ENCODE measurements at places on chromosomes 7 and 10.

DNA sequence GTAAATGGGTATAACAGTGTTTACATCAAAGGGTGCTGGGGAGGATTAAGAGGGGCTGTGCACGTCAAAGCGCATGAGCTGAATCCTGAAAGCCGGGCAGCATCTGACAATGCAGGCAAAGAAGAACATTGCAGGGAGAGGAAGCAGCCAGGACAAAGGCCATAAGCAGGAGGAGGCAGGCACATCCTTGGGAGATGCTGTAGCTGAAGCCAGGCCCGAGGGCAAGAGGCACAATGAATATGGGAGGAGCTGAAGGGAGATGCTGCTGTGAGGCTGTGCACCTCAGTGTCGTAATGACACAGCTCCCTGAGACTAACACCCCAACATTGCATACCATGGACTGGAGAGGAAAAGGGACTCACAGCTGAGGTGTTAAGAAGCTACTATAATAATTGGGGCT is 129.2 kb downstream of the BTAF1 start:
- ATAC-seq: no peak

DNA sequence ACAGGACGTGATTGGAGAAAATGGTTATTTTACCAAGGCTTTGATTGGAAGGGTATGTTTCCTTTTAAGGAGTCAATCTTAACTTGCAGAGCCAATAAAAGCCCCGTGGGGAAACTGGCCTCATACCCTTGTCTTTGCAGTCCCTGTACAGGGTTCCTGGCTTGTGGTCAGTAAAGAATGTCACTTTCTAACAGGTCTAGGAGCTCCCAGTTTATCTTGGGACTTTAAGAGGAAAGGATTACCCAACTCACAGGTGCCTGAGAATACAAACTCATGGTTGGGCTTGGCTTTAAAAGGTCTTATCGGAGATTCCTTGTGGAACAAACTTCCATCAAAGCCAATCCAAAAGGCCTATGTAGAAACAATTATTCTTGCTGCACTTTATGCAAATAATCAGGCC is 221.8 kb downstream of the PHF14 start:
- no peak for ATAC-seq

DNA sequence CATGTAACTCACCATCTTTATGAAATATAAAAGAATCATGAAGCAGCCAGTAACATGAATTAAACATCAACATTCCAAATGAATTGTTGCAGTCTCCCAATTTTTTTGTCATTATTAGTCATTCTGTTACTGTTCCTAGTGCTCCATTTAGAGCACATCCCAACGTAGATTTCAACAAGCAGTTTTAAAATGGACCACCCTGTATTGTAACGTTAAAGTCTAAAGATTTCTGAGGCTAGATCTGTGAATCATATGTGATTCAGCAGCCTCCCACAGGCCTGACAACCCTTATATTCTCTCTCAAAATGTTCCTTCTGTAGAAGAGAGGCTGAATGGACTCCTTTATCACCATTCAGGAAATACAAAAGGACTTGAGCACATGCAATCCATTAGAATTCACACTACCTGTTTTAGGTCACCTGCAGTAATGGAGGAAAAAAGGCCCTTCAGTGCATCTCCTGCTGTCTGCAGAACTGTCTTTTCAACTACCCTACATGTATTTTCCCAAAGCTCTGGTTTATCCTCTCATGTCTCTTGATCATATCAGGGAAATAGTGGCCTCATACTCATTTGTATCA is 81.4 kb downstream of the CACNA2D1 start:
- ATAC-seq: no peak

DNA sequence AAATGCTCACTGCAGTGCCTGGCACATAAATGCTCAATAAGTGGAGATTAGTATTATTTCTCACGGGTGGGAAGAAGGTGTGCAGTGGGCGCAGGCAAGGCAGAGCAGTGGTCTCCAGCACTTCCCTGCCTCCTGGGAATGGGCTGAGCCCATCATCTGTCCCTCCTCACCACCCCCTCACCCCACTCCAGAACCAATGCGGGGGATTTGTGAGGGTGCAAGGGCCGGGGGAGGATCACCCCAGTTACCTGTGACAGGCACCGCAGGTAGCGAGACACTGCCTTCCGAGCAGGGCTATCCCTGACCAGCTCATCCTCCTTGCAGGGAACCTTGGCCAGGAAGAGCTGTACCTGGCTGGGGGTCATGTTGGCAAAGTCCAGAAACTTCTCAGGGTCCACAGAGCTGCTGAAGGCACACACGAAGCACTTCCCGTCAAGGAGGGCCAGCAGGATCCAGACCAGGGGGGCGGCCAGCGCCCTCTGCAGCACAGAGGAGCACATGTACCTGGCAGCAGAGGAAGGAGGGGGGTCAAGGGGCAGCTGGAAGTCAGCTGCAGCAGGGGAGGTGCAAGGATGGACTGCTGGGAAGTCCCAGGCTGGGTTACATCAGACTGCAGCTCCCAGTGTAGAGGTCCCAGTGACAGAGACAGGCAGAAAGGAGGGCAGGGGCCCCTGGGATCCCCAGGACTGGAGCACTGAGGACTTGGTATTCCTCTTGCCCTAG is 2.8 kb downstream of the CALHM3 start:
- no peak for ATAC-seq

GRCh38 chr10:44316187-44316921 is 68.5 kb downstream of the CXCL12 start:
- ATAC-seq: no peak

GRCh38 chr7:8236780-8237407 is 25.1 kb downstream of the ICA1 start:
- no peak for ATAC-seq

DNA sequence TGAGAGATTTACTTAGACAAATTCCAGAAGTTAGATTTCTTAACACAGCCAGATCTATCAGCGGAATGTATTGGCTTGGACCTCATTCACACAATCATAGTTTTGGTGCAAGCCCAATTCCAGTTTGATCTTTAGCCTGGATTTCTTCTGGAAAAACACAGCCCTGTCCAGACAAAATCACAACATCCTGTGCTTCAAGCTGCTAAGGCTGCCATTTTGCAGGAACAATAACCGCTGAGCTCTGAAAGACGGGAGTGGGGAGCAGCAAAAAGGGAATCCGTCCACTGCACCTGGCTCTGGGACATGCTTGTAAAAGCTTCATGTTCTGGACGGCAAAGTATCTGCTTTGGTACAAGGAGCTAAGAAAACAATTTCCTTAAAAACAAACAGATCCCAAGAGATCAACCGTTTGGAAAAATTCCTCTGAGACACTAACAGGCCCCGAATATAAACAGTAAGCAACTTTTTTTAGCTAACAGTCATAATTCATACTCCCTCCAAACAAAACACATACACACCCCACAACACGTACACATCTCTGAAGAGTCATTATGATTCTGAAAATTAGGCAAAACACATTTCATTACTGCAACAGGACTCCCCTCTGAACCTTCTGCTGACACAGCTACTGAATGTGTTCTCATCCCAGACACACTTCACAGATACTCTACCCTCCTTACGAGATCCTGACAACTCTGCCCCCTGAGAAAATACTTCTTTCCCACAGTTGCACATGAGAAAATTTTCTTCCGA is 32.4 kb downstream of the ITIH5 start:
- no peak for ATAC-seq

GRCh38 chr7:36937754-36938563 is 213.7 kb upstream of the AOAH start:
- ATAC-seq: no peak

DNA sequence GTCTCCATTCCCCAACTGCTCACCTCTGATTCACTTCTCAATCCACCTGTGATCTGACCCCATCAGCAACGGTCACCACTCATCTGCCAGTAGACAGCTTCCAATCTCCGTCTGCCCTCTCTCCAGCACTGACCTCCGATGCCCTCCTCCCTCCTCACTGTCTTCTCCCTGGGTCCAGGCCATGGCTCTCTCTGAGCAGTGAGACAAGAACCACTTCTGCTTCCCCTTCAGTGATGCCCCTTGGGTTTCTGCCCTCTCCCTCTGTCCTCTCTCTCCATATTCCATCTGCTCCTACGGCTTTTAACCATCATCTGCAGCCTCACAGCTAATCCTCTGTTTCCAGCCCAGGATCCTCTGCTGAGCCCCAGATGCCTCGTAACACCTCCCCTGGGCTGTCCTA is 55.5 kb upstream of the OPALIN start:
- ATAC-seq: no peak

DNA sequence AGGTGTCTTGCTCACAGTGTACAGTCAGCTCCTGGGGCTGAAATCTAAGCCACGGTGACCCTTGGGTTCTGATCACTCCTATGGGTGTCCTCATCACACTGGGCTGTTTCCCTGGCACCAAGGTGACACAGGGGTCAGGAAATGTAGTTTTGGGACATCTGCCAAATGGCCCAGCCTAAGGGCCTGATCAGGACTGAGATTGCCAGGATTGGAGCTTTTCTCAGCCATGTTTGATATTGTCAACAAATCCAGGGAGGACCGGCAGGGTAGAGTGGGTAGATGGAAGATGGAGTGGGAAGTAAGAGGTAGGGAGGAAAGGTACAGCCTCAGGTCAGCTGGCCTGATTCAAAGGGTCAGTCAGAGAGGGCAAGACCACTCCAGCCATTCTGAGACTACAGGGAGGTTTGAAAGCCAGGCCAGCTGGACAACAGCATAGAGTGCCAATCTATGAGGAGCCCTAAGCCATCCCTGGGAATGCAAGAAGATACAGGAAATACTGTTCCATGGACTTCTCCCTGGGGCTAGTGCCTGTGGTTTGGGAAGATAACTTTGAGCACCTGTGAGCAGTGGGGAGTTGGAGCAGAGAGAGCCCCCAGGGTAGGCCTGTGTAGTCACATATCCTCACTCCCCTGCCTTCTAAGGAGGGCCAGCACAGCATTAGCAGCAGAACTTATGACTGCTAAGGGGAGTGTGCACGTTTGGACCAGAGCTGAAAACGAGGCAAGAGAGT is 377.3 kb upstream of the ZMIZ1 start:
- ATAC-seq: no peak

- ATAC-seq: no peak
These were observed 1004.9 kb downstream of the KCNMA1 start for GRCh38 chr10:76632767-76633051.

DNA sequence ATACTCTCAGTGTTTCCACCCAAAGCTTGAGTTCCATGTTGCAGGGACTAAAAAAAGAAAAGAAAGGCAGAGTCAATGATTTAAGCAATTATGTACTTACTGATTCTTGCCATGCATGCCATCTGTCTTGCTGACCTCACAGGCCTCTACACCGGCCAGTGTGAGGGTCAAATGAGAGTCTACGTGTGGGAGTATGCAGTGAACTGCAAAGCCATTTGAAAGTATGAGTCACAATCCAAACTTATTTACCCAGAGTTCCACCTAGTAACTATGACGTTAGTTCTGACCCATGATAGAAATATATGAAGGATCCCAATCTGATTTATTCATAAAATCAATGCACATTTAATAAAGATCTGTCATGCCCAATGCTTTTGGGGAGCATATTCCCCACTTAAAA is 26.5 kb downstream of the PDE1C start:
- ATAC-seq: no peak

DNA sequence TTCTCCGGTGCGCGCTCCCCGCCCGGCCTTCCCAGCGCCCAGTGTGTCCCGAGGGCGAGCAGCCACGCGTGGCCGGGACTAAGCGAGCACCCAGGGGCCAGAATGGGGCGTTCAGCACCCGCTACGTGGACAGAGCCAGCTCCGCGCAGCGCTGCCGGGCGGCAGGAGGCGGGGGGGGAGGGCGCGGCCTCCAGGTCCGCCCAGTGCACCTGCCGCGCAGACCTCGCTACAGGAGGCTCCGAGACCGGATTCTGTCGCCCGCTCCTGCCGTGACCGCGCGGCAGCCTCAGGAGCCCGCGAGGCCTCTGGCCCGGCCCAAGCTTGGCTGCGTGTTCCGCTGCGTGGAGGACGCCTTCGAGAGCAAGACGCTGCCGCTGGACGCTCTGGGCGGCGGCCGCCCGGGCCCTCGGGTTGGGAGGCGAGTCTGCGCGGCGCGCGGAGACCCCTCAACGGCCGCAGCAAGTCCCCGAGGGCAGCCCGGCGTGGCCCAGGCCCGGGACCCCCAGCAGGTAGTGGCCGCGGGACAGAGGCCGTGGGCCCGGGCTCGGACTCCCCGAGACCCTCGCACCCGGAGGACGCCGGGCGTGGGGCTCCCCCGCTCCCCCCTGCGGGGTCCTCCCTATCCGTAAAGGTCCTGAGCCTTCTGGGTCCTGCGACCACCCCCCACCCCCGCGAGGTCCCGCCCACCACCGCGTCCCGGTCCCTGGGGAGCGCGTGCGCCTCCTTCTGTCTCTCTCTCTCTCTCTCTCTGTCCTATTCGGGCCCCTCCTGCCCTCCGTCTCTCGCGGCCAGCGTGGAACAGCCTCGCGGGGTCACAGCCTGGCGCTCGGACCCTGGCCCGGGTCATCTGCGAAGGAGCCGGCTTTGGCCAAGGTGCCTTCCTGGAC is 904 bp upstream of the DPYSL4 start:
- ATAC-seq: peak; percentile 65

- no peak for ATAC-seq
These were observed 549.4 kb downstream of the TNS3 start for GRCh38 chr7:47032536-47032908.

DNA sequence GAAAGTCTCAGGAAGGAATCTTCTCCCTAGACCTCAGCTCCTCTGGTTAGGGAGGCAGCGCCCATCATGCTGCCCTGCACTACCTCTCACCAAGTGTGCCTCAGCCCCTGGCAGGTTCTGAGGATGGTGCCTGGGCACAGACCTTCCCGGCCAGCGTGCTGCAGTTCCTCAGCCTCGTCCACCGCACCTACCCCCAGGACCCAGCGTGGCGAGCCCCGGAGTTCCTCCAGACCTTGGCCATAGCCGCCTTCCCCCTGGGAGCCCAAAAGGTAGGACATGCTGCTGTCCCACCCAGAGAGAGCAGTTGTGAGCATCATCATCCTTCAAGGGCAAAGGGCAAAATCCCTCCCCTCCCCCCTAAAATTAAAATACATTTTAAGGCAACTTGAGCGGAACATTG is 122.5 kb downstream of the LRRC18 start:
- no peak for ATAC-seq

DNA sequence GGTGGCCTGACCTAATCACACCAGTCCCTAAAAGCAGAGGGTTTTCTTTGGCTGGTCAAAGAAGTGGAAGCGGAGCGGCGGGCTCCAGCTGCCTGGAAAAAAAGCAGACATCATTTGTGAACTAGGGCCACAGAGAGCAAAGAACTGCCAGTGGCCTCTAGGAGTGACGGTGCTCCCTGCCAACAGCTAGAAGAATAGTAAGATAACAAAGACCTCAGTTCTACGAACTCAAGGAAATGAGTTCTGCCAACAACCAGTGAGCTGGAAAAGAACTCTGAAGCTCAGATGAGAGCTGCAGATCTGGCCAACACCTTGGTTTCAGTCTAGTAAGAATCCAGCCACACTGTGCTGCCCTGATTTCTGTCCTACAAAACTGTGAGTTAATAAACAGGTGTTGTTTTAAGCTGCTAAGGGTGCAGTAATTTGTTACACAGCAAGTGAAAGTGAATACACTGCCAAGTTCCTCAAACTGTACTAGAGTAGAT is 178.0 kb downstream of the SRPK2 start:
- no peak for ATAC-seq

DNA sequence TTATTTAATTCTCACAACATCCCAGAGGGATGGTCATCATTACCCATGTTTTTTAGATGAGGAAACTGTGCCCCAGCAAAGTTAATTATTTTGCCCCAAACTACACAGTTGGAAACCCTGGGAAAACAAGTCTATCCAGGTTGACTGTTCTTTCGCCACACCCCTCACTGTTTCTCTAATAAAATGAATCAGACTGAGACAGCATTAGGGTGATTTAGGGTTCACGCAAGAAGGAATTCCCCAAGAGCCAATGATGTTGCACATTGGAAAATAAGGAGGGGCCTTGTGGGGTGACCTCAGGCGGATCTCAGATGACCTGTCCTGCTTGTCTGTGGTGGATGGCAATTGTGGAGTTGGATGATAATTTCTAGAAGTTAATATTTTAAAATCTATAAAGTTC is 135.7 kb upstream of the TBX20 start:
- no peak for ATAC-seq

All from activated CD4-positive, CD25-positive, alpha-beta regulatory T cell treated with anti-CD3 and anti-CD28 coated beads, Interleukin-2, amount 50 U/mL, for 24 hours (primary cell).